Stimulated activated CD4-positive, alpha-beta T cell treated with anti-CD3 and anti-CD28 coated beads, Interleukin-2, amount 100 ng/mL, for 24 hours (primary cell): ENCODE measurements at places on chromosomes 5 and 9.

DNA sequence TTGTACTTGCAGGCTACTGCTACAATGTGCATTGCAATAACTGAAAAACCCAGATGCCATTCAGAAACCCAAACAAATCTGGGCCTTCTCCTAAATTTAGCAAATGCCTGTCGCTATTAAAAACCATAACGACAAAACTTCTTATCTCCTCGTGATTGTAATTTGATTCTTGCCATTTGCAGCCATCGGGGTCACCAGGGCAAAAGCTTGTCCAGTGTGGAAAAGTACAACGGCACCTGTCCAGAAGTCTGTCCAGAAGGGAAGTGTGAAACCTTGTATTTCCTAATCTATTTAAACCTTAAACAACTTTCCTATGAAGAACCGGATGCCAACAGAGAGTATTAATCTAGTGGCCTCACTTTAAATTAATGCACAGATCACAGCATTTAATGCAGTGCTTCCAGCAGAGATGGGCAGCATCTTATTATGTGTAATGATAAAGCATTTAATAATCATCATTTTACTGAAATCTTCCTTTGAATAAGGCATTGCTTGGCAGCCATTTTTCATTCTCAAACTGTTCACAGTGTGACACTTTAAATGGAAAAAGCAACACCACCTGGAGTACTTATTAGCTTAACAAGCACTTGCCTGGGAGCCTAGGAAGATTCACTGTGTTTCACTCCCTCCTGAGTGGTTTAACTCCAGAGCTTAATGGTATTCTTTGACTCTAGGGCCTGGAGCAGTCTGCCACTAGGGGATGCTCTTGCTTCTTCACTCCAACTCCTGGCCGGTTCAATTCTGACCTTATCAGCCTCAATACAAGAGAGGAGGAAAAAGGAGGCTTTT is 4.9 kb upstream of the C7 start:
- DNase-seq: no peak

GRCh38 chr5:32445287-32445758 is 783 bp upstream of the ZFR start:
- no peak for DNase-seq

- no peak for DNase-seq
Measured at GRCh38 chr9:130731355-130731754, 37.8 kb downstream of the EXOSC2 start.

GRCh38 chr5:2430606-2431005 is 320.9 kb downstream of the IRX2 start:
- DNase-seq: no peak

GRCh38 chr9:76866689-76867088 is 39.2 kb downstream of the PRUNE2 start:
- DNase-seq: no peak

DNA sequence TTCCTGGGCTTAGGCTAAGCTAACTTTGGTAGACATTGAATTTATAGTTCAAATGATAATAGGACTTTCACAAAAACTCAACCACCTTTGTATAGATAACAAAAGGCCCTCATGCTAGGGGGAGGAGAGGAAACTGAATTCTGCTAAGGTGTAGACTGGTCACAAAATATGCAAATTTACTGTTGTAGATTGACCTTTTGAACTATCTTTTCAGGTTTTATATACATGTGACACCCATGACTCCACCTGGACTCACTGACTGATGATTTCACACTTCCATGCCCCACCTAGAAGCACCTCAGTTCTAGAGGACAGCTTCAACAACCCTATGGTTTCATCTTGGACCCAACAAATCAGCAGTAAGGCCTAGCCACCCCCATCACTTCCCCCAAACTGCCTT is 165.7 kb downstream of the CEMIP2 start:
- DNase-seq: no peak

DNA sequence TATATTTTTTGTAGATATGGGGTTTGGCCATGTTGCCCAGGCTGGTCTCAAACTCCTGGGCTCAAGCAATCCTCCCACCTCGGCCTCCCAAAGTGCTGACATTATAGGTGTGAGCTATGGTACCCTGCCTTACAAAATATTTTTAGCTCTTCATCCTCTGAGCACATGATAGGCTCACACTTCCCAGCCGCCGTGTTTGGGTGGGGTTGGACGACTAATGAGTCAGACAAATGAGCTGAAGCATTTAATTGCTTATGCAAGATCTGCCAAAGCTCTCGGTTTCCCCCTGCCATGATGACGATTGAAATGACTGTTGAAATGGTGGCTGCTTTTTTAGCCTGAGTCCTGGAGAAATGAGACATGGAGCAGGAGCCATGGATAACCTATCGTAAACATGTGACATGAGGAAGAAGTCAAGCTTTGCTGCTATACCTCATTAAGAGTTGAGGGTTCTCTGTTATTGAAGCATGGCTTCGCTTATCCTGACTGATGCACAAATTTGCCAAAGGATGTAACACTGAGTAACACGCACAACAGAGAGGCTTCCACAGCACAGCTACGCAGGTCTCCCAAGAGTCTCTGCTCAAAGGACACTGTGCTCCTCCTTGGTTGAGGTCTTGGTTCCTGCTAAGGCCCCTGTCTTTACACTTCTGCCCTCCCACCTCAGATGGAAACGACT is 48.2 kb upstream of the GFPT2 start:
- no peak for DNase-seq

- DNase-seq: no peak
Measured at GRCh38 chr5:95956021-95956899, 5.4 kb downstream of the ELL2 start.

- DNase-seq: no peak
Measured at GRCh38 chr9:71048280-71048679, 73.1 kb downstream of the TRPM3 start.
